ENCODE measurements at places on chromosomes 5 and 9. TPM values are rescaled to one million over a fixed set of nuclear protein-coding genes. Genes with fewer than 3 reads are reported as not detected.

SPATA31C1 gene
- polyA plus RNA-seq: not detected

CDH12 gene
- polyA plus RNA-seq: 0.15 TPM

DNA sequence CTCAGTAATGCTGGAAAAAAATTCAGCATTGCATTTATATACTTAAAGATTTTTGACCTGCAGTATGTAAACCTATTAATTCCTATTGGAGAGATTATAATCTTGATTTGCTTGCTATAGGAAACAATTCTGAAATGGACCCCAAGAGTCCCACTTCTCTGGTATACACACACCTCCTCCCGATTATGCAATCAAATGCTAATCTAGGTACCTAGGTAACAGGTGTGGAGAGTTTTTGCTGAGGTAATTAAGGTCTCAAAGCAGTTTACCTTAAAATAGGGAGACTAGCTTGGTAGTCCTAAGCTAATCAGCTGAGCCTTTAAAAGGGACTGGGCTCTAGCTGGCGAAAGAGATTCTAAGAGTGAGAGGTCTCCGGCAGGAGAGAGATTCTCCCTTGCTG is 22.2 kb downstream of the ISOC1 start:
- H3K4me3 ChIP-seq: no peak overlapping the region
- H3K27ac ChIP-seq: no peak overlapping the region
- no peaks in the 10 kb centered on the region for H3K27me3 ChIP-seq
- no peaks in the 10 kb centered on the region for H3K4me1 ChIP-seq
- no peak for DNase-seq

DNA sequence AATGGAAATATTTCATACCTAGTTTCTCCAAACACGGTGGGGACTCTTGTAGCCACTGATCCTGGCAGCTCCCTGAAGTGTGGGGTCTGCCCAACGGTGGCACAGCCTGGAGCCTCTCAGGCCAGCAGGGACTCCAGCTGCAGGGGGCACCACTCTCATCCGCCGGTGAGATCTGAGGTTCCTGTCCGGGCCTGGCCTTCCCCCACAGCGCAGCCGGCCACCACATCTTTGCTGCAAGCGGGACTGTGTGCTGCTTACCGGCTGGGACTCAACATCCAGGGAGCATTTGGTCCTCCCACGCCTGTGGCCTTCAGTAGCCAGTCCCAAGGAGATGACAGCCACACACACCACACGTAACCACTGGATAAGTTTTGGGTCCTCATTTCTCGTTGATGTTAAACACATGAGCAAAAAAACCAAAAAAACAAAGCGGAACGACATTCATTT is 7.7 kb upstream of the NKX2-5 start:
- no peak overlapping the region for H3K4me3 ChIP-seq
- H3K4me1 ChIP-seq: peaks cover 2% of the 10 kb centered on the region
- H3K27me3 ChIP-seq: no peaks in the 10 kb centered on the region
- no peak overlapping the region for H3K27ac ChIP-seq
- H3K36me3 ChIP-seq: no peaks in the 10 kb centered on the region
- no peak for DNase-seq

DNA sequence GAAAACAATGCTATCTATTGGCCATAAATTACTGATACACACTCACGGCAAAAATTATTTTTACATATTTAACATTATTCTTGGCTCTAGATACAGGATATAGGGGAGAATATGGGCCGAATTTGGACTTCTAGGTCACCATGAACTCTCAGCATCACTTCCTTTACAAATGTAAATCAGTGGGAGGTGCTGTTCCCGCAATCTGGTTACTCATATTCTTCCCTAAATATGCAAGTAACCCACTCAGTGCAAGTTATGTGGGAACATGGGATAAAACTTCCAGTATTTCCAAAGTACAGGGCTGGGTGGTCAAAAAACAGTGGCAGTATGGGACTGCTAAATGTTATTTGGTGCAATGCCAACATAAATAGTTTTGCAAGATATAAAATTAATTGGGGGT is 145.6 kb downstream of the PPP2R2B start:
- DNase-seq: no peak
- no peaks in the 10 kb centered on the region for H3K27me3 ChIP-seq
- no peak overlapping the region for H3K27ac ChIP-seq
- H3K36me3 ChIP-seq: no peaks in the 10 kb centered on the region
- H3K4me3 ChIP-seq: no peak overlapping the region
